Stimulated activated CD8-positive, alpha-beta memory T cell treated with anti-CD3 and anti-CD28 coated beads, Interleukin-4, amount 100 ng/mL, for 1 hour (primary cell): ENCODE measurements at places on chromosomes 12 and 14.

DNA sequence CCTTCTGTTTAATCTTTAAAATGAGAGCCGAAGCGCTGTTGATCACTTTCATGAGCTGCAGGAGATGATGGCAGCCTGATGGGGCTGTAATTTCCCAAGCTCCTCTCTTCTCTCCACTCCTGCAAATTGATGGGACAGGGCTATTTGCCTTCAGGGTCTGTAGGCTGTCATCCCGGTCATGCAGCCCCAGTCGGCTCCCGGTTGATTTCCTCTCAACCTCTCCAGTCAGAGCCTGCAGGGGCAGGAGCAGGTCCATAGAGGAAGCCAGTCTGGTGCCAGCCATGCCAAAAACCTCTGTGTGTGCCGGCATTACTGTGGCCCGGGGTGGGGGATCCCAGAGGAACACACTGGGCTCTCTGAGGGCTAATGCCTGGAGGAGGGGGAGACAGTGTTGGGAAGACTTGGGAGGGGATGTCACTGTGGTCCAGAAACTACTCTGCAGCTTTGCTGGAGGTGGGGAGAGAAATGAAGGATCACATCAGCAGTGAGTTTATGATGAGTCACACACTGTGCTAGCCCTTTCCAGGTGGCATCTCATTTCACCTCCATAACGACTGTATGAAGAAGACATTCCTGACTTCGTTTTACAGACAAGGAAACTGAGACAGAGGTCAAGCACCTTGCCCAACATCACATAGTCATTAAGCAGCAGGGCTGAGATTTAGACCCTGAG is 46.5 kb upstream of the PRIMA1 start:
- DNase-seq: no peak

DNA sequence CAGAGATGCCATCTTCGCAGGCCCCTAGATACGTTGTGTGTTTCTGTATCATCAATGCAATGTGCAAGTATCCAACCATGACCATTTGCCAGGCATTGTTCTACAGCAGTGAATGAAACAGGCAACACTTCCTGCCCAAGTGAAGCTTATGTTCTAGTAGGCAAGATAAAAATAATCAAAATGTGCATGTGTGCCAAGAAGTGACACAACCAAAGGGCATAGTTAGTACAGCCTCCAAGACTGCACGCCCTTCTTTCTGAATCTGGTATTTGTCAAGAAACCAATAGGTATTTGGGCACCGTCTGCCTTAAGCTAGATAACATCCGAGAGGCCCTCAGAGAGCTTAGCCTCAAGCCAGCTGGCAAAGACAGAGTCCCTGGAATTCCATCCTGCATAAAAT is 152.0 kb downstream of the TMEM132C start:
- no peak for DNase-seq

GRCh38 chr12:80273144-80273543 is 170.9 kb upstream of the PTPRQ start:
- DNase-seq: no peak

- DNase-seq: no peak
Observed at GRCh38 chr12:57416039-57416996, 14.5 kb downstream of the R3HDM2 start.

DNA sequence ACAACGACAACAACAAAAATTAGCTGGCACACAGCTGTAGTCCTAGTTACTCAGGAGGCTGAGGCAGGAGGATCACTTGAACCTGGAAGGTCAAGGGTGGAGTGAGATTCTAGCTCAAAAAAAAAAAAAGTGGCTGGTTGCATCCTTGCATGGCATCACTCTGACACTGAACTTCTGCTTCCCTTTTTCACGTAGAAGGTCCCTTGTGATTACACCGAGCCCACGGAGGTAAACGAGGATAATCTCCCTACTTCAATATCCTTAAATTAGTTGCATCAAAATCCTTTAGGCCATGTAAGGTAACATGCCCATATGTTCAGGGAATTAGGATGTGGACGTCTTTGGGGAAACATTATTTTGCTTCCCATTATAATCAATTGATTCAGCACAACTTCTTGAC is 4.0 kb upstream of the PPP4R4 start:
- no peak for DNase-seq

GRCh38 chr14:103528587-103529382 is at the start of gene TRMT61A:
Gene TRMT61A, plus strand, starts transcription at chr14:103529196. Its CDS starts 783 bp downstream, at chr14:103529979.
- DNase-seq: peak; percentile 61

GRCh38 chr12:80241576-80242273 is 142.4 kb downstream of the OTOGL start:
- DNase-seq: no peak

- DNase-seq: no peak
Observed at GRCh38 chr14:24233538-24233866, 773 bp downstream of the GMPR2 start.

- no peak for DNase-seq
Observed at GRCh38 chr12:94815958-94816357, 165.6 kb upstream of the TMCC3 start.

DNA sequence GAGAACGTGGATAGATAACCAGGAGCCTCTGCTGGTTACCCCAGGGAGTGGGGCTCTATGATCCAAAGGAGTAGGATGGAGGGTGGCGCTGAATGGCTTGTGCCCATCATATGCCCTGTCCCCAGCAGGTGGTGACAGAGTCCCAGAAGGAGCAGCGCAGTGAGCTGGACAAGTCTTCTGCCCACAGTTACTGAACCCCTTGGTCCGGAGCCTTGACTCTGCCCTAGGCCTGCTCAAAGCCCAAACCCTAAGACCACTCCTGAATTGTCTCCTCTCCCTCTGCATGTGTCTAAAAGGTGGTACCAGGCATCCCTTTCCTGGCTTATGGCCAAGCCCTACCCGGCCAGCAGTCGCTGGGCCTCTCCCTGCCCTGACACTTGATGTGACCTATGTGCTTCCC is 3.2 kb downstream of the PRPH start:
- DNase-seq: no peak

- no peak for DNase-seq
Observed at GRCh38 chr14:21302013-21302835, 22.3 kb downstream of the RPGRIP1 start.

GRCh38 chr12:80017261-80017870 is 82.0 kb upstream of the OTOGL start:
- DNase-seq: no peak
